Testis (tissue), 5 donors: ENCODE measurements at places on chromosomes 6 and 20. TPM values are rescaled to one million over a fixed set of nuclear protein-coding genes. Genes with fewer than 3 reads are reported as not detected.

The WFDC2 gene
- 37.6 TPM for polyA plus RNA-seq

The LBP gene
- polyA plus RNA-seq: 1.3 TPM

The PRICKLE4 gene
- polyA plus RNA-seq: not detected

The SLC22A3 gene
- polyA plus RNA-seq: 6.9 TPM

The DEFB115 gene
- polyA plus RNA-seq: not detected

The PERP gene
- 13.8 TPM for polyA plus RNA-seq

The TMEM244 gene
- not detected for polyA plus RNA-seq

The ZNF391 gene
- polyA plus RNA-seq: 13.1 TPM

The TCFL5 gene
- 184 TPM for polyA plus RNA-seq

The CGAS gene
- polyA plus RNA-seq: 0.58 TPM

The VGLL2 gene
- 1.7 TPM for polyA plus RNA-seq

The KHDC1L gene
- polyA plus RNA-seq: 7.9 TPM

The HBS1L gene
- polyA plus RNA-seq: 51.8 TPM

The BTN1A1 gene
- 0.30 TPM for polyA plus RNA-seq
